ENCODE measurements at places on chromosomes 12 and 14.
A peak's percentile ranks its signal among the peaks of the same experiment; 100 is the strongest.

DNA sequence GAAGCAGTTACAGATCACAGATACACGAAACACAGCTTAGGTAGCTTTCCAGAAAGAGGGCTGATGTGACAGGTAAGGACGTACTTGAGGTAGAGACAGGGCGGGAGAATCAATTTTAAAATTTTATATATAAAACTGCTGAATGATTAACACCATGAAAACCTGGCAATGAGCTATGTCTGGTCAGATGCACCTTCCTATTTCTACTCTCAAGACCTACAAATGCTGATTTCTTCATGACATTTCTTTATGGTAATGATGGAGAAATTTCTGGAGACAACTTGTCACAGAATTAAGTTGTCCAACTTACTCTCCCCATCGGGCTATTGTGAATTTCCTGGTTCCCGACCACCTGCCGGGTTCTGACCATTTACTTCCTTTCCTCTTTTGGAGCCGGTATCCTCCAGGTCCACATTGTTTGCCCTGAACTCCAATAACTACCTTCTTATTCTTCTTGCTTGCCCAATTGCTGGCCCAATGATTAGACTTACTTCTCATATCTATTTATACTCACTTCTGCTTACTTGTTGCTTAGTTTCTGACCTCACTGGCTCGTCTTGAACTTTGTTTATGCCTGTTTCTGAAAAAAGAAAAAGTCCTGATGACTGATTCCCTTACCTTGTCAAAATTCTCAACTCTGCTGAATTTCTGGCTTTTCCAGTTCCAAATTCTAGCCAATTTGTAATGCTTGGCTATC, 12.8 kb upstream of the ATP2B1 start:
- DNase-seq: no peak

- peak; percentile 44 for DNase-seq
Measured at GRCh38 chr12:130339951-130340350, 2.3 kb downstream of the PIWIL1 start.

DNA sequence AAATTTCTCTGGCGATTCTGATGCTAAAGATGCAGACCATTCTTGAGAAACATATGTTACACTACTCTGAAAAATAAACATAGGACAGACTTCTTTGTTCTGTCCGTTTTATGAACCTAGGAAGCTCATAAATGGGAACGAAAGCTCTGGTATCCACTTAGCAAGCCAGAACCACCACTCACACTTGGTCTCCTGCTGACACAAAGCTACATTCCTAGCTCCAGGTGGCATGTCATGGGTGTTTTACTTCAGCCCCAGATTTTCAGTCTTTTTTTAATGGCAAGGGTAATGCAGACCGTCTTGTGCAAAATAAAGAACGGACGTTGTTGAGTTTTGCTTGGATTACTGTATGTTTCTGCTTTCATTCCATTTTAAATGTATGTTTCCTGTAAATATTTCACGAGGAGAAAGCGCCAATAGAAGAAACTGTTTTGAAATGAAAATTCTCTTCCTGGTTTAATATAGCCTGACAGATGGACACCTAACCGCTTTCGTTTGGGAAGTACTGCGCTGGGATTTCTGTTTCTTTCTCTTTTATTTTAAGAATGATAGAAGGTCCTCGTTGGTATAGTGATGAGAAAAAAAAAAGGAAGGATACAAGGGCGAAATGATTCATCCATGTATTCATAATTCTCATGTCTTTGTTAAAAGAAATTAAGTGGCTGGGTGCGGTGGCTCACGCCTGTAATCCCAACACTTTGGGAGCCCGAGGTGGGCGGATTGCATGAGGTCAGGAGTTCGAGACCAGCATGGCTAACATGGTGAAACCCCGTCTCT, 871 bp upstream of the COQ5 start:
- no peak for DNase-seq

DNA sequence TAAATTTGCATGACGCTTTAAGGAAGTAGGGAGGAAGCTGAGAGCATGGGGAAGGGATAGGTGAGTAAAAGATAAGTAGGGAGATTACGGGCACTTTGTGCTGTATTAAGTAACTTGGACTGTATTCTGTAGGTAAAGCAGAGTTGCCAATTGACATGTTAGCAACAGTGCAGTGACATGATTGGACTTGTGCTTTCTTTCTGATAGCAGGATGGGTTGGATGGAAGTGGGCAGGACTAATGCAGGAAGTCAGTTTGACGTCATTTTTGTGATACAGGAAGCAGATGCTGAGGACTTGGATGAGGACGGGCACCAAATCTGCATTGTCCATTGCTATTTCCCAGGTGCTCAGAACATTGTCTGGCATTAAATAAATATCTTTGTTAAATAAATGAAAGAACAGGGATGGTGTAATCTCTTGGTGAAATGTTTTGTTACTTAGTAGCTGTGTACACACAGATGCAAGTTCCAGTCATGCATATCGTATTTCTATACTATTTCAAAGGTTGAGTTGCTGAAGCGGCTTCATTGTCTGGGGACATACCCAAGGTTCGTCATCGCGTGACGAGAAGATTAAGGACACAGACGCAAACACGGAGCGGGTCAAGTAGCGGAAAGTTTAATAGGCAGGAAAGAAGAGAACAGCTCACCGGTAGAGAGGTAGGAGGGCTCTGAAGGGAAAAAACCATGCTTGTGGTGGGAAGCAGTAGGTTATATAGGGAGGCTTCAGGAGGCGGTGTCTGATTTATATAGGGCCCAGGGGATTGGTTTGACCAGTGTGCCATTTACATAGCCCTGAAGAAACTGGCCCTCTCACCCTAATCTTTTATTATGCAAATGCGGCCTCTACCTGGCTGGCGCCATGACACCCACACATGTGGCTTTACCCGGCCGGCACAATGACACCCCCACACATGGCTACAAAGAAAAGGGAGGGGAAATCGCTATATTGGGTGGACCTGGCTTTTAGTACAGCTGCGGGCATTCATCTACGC, 30.7 kb downstream of the GUCY2C start:
- no peak for DNase-seq

- no peak for DNase-seq
Measured at GRCh38 chr12:107545737-107546353, 139.8 kb upstream of the PWP1 start.

GRCh38 chr14:52155651-52156213, 86.9 kb upstream of the NID2 start:
- DNase-seq: no peak

DNA sequence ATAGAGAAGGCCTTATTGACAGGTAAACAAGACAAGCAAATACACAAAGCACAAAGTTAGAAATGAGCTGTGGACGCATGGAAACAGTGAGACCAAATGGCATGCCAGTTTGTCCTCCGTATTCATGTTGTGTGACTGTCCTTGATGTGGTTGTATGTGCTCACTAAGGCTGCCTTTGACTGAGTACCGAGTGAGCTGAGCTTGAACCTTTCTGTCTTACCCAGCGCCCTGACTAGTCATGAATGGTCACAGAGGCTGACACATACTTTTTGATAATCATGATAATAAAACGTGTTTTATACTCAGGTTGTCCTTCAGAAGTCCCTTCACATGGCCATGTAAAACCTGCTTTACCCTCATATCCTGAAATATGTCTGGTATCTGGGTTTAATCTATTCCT, 553 bp upstream of the CATSPERB start:
- DNase-seq: no peak

- no peak for DNase-seq
Measured at GRCh38 chr12:124920353-124920935, 6.0 kb upstream of the UBC start.

DNA sequence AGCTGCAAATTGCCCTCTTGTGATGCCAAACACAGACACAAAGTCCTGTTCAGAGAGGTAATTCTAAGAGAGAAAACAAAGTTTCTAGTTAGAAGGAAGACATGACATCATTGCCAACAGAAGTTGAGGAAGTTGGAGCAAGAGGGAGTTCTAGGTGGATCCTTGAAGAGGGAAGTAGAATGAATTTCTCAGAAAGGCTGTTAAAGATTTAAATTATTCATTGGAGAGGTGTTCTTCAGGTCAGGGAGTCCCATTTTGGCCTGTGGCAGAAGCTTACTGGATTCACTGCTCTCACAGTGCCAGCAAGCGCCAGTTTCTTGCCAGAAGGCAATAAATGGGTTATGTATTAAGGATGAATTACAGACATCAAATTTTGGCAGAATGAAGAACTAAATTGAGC, 15.3 kb downstream of the TSFM start:
- DNase-seq: no peak

DNA sequence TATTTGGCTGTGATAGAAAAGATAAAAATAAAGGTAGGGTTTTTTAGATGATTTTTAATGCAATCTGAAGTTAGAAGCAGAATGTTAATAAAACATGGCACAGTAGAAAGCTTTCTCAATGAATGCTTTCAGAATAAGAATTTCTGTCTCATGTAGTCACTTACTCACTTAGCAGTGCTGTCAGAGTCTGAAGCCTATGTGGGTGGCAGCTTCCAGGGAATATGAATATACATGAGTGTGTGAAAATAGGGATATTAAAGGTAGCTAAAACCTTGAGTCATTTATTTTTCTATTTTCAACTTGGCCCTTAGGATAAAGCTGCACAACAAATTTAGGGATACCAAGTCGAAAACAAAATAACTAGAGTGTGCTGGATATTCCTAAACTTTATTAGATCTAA, 427.9 kb downstream of the AEBP2 start:
- no peak for DNase-seq

DNA sequence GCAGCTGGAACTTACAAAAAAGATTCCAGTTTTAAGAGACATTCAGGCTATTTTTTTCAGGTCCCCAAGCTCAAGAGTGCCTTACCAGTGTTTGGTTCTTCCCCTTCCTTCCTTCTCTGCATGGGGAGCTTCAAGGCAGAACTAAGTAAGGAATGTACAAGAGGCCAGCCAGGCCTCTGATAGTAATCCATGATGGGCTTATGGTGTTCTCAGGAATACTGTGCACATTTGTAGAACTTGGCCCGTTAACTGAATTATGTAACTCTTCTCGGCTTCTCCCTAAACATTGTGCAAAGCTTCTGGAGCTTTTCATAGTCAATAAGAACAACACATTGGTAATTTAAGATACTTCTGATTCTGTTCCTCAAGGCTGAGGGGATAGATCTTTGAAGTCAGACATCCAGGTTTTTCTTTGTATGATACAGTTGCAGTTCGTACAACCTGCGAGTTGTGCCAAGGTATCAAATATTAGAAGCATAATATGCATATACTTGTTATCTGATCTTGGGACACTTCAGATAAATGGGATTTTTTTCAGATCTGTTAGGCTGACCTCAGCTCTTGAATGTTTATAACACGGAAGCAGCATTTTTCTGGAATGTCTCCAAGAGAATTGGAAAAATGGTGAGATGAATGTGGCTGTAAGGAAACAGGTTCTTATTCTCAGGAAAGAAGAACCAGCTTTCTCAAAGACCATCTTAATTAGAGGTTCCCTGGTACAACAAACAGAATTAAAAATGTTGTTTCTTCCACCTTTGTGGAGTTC, 148.6 kb downstream of the ANO4 start:
- DNase-seq: no peak

DNA sequence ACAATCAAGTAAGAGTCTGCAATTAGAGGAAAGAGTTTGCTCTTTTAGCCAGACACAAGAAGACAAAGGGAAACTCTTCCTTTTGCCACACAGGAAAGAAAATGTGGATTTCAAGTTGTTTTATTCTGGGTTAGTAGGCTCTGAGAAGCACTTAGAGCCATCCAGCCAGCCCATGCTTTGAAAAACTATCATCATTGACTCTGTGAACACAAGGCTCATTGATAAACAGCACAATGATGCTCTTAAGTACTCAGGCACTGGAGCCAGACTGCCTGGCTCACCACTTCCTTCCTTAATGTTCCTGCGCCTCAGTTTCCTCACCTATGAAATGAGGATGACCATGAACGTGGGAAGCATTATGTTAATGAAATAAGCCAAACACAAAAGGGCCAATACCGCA, 150.2 kb upstream of the EEA1 start:
- DNase-seq: no peak

GRCh38 chr12:121263206-121263935, 33.1 kb downstream of the CAMKK2 start:
- no peak for DNase-seq

GRCh38 chr14:88786715-88787114, 6.0 kb downstream of the EML5 start:
- no peak for DNase-seq

DNA sequence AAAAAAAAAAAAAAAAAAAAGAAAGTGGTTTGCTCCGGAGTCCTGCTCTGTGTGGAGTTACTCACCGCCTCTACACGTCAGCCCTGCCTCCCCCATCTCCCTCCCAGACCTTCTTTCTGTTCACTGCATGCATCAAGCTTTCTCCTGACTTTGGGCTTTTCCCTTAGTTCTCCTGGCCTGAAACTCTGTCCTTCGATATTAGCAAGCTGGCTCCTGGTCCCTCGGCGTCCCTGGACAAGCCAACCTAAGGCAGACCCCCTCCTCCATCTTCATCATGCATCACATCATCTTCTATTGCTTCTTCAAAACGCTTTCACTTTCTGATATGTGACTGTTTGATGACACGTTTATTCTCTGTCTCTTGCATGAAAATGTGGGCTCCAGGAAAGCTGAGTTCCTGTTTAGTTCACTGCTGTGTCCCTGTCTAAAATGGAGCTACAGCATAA, 40.6 kb downstream of the SLC15A4 start:
- DNase-seq: no peak

GRCh38 chr14:81831128-81831820, 297.6 kb upstream of the SEL1L start:
- DNase-seq: peak; percentile 15

DNA sequence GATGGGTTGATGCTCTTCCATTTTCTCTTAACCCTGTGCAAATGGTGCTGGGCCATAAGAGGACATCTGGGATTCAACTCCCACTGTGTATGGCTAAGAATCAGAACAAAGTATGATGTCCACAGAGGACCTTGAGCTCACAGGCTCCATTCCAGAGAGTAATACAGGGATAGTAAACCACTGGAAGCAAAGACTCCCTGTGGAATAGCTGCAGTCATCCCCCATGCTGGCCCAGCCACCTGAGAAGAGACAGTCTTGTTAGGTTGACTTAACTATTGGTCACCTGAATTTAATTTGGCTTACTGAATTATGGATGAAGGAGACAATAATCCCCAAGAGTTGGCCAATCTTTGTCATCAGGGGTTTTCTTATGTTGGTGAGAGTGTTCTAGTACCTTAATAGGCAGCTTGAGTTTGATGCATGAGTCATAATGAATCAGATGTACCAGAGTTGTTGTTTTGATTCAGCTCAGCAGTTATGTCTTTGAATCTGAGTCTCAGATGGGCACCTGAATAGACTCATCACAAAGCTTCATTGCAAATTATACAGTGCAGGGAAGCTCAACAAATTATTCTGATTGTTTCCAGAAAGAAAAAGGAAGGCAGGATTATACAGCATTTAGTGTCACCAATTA, 122.7 kb downstream of the SSPN start:
- DNase-seq: no peak

DNA sequence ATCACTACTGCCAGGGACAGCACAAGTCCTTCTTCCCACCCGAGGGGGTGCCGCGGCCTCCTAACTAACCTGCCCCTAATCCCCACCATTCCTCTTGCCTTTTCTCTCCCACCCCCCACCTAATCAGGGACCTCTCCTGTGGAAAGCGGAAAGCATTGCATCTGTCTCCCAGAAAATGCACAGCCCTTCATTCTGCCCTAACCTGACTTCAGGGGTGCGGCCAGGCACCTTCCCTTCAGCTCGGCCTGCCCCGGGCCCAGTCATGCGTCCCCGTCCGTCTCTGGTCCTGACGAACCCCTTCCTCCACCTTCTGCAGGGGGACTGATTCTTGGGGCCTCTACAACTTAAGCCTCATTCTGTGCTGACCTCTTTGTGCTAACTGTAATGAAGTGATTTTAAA, 43.9 kb upstream of the TRAF3 start:
- DNase-seq: no peak

All from mucosa of gallbladder (tissue), 1 donor.